Liver (tissue), 10 donors: ENCODE measurements at places on chromosomes 5 and 9. TPM values are rescaled to one million over a fixed set of nuclear protein-coding genes. Genes with fewer than 3 reads are reported as not detected.

DNA sequence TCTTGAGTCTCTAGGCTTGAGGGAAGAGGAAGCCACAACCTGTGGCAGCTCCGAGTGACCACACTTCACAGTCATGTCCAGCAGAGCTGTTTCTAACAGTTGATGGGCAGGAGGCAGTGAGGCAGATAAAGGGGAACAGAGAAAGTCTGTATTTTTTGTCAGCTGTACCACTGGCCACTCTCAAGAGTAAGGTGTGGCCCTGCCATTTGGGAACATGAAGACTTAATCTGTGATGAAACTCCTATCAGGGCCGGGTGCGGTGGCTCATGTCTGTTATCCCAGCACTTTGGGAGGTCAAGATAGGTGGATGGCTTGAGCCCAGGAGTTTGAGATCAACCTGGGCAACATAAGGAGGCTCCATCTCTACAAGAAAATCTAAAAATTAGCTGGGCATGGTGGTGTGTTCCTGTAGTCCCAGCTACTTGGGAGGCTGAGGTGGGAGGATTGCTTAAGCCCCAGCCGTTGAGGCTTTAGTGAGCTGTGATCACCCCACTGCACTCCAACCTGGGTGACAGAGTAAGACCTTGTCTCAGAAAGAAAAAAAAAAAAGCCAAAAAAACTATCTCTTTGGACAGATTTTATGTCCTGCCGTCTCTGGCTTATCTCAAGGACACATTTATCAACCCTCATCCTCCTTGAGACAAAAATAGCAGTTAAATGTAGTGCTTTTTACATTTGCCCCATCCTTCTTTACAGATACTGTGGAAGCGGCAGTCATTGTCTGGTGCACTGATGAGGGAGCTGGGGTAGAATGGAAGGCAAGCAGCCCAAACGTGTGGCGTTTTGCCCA, 11.9 kb upstream of the COL15A1 start:
- no peak for DNase-seq

DNA sequence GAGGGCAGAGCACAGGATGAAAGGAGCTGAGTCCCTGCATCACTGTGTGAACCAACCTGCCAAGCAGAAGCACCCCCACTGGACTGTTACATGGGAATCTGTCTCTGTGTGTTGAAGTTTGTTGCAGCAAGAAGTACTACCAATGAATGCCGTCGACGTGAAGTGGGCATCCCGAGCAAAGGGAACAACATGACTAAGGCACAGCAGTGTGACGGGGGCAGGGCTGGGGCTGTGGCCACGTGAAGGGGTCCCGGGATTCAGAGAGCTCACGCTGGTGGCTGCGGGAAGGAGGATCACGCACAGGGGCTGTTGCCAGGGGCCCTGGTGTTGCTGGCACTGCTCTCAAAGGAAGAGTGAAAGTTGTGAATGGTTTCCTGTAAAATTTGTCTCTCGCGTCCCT, 27.5 kb upstream of the GABBR2 start:
- no peak for DNase-seq

GRCh38 chr9:127123064-127123890, 842 bp upstream of the ANGPTL2 start:
- DNase-seq, result no peak

- no peak for DNase-seq
Measured at GRCh38 chr5:137583129-137583528, 84.0 kb upstream of the SPOCK1 start.

DNA sequence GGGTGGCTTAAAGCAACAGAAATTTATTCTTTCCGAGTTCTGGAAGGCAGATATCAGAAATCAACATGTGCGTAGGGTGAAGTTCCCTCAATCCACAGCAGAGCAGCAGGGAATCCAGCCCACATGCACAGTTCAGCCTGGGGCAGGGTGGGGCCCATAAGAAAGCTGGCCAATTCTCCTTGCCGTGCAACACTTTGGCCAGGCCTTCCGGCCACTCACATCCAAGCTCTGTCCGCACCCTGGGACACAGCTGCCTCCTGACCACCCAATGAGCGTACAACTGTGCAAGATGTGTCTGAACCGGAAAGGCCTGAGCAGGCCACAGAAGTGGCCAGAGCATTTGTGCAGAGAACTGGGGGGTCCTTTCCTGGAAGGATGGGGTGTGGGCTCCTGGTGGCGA, 274.9 kb downstream of the GADD45G start:
- DNase-seq, result no peak

DNA sequence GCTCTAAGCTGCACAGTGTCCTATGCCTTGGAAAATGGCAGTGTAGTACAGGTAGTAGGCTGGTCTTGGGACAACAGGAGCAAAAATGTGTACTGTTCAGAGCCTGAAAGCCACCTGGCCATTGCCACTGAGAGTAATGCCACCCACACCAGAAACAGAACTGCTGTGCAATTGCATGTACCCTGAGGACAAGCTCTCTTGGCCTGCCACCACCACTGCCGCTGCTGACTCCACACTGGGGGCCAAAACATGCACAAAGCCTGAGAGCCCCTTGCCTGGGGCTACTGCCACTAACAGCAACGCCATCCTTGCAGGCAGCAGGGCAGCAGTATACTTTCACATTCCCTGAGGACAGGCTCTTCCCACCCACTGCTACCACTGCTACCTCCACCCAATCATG, 251.9 kb upstream of the CDH12 start:
- DNase-seq, result no peak

DNA sequence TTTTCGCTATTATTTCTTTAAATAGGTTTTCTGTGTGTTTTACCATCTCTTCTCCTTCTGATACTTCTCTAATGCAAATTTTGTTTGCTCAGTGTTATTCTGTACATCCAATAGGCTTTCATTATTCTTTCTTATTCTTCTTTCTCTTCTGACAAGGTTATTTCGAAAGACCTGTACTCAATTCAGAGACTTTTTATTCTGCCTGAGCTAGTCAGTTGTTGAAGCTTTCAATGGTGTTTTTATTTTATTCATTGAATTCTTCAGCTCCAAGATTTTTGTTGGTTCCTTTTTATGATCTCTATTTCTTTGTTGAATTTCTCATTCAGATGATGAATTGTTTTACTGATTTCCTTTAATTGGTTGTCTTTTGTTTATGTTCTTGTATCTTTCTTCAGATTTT, 706.2 kb downstream of the NR2F1-AS1 start:
- DNase-seq, result no peak

DNA sequence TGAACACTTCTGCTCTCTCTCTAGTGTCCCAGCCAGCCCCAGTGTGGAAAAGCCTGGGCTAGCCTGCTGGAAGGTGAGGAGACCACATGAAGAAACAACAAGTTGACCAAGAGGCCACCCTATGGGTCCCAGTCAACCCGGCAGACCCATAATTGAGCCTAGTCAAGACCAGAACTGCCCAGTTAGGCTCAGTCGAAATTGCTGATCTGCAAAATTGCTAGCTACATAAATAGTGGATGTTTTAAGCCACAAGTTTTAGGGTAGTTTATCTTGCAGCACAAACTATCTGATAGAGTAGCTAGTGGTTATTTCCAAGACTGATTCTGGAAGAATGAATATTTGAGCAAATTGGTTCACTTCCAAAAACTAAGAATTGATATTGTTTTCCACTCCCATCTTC, 82.3 kb upstream of the CCDC112 start:
- DNase-seq, result no peak

DNA sequence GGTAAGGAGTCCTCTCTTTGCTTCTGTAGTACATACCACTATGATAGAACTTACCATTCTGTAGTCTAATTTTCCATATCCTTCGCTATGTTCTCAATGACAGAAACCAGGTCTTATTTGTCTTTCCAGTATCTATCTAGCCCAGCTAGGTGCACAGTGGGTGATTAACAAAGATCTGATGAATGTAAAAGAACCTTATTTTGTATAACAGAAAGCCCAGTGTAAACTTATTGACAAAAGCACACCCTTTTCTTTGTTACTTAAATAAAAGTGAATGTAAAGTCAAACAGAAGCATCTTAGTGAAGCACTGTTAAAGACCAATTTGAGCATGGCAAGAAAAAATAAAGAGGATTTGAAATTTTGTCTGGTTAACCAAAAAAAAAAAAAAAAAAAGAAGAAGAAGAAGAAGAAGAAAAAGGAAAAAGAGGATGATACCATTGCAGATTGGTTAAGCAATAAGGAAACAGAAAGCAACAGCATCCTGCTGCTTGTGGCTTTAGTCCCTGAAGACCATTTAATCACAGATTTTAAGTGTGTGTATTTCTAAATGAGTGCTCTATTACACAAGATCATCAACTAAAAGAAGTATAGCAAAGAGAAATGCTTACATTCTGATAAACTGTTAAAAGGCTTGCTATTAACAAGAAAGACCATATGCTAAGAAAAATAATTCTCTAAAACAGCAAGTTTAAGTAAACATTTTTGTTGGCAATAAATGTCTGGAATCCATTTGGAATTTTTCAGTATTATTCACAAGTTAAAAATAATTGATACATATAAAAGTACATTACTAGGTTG, 21.2 kb downstream of the MEGF9 start:
- DNase-seq, result no peak

GRCh38 chr5:134100283-134101091, 14.0 kb upstream of the TCF7 start:
- no peak for DNase-seq

DNA sequence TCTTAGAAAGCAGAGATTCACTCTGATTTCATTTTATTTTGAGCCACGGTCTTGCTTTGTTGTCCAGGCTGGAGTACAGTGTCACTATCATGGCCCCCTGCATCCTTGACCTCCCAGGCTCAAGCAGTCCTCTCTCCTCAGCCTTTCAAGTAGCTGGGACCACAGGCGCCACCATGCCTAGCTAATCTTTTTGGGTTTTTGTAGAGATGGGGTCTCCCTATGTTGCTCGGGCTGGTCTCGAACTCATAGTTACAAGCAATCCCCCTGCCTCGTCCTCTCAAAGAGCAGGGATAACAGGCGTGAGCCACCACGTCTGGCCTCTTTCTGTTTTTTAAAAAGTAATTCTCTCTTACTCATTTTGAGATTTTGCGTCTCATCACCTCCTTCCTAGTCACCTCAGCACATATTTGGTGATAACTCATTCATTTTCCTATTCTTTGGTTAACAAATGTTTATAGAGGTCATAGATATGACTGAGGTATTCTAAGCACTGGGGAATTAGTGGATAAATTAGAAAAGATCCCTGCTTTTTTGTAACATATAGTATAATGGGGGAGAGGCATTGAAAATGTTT, 10.8 kb upstream of the DCP2 start:
- DNase-seq, result no peak

DNA sequence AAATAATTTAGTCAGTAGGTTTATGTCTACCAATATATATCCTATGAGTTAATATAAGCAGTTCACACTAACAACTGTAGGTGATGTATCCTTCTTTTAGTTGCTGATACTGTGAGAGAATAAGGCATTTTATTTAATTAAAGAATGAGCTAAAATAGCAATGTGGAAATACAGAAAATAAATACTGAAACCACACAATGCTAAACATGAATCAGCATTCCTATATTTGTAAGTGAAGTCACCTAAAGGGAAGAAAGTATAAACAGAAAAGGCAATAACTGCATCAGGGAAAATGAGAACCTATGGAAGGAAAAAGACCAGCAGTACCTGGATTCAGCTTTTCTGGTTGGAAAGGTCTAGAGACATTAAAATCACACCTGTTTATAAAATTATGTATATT, 336.0 kb downstream of the PDE4D start:
- no peak for DNase-seq

DNA sequence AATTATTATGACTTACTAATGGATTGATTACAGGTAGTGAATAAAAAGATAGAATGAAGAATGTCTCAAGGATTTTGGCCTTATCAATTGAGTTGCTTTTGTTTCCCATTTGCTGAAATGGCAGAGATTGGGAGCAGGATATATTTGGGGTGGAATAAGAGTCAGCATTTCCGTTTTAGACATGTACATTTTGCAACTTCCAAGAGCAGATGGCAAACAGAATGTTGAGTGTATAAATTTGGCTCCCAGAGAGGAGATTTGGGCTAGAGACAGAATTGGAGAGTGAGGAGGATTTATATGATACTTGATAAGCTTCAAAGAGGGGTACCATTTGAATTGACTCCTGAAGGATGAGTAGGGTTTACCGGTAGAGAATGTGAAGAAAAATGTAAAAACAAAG, 437.9 kb upstream of the PAPPA start:
- DNase-seq, result no peak

DNA sequence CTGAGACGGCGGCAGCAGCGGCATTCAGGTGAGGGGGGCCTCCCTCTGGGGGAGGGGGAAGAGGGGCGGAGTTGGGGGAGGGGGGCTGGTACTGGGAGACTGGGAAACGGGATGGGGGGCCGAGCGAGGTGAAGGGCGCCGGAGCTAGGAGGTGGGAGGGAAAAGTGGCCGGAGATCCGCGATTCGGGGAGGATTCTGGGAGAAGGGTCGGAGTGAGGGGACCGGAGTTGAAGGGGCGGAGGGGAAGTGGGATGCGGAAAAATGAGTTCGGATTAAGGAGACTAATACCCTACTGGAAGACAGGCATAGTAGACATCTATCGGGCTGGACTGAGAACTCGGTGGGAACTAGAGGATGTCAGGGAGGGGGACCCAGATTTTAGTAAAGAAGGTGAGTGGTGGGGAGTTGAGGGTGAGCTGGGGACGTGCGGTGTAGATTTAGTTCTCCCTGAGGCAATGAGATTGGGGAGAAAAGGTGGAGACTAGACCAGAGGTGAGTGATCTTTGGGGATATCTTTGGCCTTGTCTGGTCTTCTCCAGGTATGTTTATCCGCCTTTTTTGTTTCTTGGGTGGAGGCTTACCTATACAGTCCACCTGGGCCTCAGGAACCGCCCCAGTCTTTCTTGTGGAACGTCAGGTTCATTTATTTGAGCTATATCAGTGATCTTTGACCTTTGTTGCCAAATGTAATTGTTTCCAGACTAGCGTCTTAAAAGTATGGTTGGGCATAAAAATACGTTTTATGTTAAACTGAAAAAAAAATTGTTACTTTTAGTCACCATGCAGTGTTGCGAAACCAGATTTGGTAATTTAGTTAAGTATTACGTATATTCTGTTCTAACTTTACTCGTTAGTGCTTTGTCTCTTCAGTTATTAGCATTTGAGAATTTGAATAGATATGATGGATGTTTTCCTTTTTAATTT, 632 bp downstream of the UBAP1 start:
- DNase-seq, result no peak

- DNase-seq, result no peak
Measured at GRCh38 chr9:20996809-20997208, 34.6 kb downstream of the HACD4 start.

Gene GOLM1
- total RNA-seq, result 28.5 TPM

Gene ACER2
- 4.0 TPM for total RNA-seq

Gene ENG
- total RNA-seq, result 12.8 TPM

Gene SAXO1
- 0.05 TPM for total RNA-seq
